ENCODE measurements at places on chromosomes 13 and 19. TPM values are rescaled to one million over a fixed set of nuclear protein-coding genes. Genes with fewer than 3 reads are reported as not detected.
A peak's percentile ranks its signal among the peaks of the same experiment; 100 is the strongest.

The FLT3 gene
- 0.22 TPM for total RNA-seq

The PPP1R13L gene
- 20.7 TPM for total RNA-seq

The ZNF823 gene
- total RNA-seq = 9.8 TPM

The RAB20 gene
- total RNA-seq = 23.8 TPM

The PDS5B gene
- total RNA-seq = 80.1 TPM

The SIGLEC9 gene
- 5.3 TPM for total RNA-seq

The JSRP1 gene
- total RNA-seq = not detected

DNA sequence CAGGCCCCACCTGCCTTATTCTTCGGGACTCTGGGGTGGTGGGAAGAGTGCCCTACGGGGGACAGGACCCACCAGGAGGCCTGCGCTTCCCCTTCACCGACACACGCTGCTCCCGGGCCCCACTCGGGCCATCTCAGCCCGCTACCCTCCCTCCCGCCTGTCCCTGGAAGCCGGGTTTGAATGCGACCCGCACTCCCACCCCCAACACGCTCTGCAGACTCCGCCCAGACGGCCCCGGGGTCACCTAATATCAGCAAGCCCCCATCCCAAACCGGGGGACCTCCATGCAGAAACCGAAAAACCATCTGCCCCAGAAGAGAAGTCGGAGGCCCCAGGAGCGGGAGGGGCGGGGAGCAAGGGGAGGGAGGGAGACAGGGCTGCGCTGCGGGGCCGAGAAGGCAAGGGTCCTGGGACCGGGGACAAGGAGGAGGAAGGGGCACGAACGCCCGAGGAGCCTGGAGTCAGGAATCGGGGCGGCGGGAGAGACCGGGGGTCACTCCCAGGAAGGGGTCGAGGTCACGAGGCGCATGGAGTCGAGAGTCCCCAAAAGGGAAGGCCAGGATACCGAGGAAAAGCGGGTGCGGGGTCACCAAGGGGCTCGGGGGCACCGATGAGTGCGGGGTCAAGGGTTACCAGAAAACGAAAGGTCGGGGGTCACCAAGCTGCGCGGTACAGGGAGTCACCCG lies 766 bp downstream of the SBNO2 start:
- peak; percentile 74 for DNase-seq

DNA sequence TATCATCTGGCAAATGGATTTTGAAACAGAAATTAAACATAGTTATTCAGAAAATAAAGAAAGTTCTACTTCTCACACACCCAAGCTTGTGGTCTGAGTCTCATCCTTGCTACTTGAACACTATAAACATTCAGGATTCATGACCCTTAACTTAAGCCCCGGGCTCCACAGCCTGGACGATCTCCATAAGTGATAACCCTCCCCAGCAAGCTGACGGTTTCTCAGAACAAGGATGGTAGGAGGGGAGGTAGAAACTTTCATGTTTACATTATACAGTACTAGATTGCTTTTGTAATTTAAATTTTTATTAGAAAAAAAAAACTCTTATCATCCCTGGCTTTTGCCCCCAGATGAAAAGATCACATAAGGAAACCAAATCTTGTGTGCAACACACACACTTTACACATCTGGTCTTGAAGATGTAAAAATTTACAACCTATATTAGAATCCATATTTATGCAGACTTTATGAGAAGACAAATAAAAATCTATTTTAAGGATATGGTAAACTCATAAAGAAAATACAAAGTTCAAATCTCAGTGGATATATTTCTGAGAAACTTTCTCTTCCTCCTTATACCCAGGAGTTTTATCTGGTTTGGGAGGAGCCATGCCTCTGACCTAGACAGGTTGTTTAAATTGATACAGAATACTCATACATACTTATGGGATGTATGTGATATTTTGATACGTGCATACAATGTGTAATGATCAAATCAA lies 20.0 kb upstream of the ATP12A start:
- DNase-seq = no peak

DNA sequence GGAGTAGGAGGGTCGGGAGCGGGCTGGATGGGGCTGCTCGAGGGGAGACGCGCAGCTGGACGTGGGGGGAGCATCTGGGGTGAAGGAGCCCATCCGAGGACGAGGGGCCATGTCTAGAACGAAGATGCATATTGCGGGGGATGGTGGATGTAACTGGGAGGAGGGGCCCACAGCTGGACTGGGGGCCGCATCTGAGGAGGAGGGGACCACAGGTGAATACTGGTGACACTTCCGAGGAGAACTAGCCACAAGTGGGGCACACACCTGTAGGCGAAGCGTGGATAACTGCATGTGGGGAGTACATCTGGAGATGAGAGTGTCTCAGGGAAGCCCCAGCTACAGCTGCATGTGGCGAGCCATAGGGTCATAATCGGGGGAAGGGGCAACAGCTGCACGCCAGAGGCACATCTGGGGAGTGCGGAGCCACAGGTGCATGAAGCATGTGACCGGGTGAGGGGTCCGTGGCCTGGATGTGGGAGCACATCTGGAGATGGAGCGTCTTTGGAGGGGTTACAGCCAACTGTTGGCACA lies 402 bp downstream of the ZSWIM9 start:
- peak; percentile 64 for DNase-seq

DNA sequence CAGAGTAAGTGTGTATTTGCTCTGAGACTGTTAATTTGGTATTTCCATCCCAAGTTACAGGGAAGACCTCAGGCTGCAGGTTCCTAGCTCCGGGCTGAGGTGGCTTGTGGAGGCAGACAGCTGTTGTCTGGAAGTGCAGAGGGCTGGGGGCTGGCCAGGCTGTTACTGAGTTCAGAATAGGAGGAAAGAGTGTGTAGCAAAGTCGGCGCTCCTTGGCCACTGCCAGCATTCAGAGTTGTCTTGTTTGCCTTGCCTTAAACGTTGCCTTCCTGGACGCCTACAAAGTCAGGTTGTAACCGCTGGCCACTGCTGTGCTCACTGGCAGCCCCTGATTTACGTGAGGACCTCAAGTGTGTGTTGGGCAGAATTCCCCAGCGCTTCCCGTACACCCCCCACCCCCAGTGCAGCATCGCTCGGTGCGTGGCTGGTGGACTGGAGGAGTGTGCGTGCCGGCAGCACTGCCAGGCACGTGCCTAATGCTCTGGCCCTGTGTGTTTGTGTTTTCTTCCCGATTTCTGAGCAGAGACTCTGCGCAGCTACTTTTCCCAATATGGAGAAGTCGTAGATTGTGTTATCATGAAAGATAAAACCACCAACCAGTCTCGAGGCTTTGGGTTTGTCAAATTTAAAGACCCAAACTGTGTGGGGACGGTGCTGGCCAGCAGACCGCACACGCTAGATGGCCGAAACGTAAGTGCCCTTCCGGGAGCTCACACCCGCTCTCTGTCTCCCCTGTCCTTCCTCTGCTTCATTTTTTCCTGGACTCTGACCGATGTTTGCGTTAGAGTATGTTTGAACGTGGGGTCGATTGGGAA lies 10.5 kb downstream of the DAZAP1 start:
- no peak for DNase-seq

GRCh38 chr19:33946535-33947264 lies 150.0 kb downstream of the KCTD15 start:
- no peak for DNase-seq

- no peak for DNase-seq
Observed at GRCh38 chr13:34826432-34826831, 115.6 kb upstream of the NBEA start.

- DNase-seq = no peak
Observed at GRCh38 chr13:111047326-111047725, 67.8 kb upstream of the ARHGEF7 start.

- DNase-seq = no peak
Observed at GRCh38 chr13:112077729-112078128, 10.8 kb downstream of the SOX1 start.

DNA sequence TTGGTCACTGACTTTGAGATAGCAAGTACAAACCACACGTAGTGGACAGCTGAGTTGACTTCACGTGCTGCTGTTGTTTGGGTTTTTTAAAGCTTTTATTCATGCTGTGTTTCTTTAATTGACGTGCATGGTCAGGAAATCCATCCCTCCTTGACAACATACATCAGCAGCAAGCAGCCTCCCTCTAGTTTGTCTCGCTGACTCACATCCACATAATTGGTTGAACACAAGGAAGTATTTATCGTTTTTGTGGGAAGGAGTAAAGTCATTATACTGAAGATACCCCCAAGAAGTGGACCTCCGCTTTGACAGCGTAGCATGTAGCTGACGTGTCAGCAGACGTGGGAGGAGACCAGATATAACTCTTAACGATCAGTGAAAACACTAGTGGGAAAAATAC lies 355.8 kb downstream of the MYO16 start:
- DNase-seq = no peak

GRCh38 chr19:45395821-45396617 lies 8.8 kb downstream of the PPP1R13L start:
- no peak for DNase-seq

DNA sequence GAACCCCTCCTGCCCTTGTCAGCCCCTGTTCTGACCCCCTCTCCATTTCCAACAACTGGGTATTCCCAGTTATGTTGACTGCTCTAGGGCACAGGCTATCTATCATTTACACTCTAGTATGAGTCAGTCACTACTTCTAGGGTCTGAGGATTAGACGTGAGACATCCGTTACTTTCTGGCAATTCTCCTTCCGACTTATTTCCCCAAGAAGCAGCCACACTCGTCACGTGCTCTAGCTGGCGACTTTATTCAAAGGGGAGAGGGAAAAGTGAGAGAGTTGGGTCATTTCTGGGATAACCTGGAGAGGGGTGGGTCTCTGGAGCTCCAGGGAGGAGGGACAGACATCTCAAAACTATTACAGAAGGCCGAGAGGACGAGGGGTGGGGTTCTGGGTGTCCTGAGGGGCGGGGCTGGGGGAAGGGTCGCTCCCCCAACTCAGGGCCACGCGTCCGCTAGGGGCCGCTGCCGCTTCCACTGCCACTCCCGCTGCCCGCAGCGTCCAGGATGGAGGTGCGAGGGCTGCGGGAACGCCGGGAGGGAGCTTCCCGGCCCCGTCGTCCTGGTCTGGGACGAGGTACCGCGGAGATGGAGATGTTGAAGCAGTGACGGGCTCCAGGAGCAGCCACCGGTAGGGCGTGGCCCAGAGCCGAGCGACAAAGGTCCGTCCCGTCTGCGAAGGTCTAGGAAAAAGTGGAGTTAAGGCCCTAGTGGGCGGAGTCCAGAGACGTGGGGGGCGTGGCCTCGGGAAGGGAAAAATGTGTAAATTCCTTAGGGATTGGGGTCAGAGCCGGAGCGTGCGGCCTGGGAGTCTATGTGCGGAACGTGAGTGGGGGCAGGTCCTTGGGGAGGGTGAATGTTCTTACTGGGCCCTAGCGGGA lies 8.9 kb downstream of the RTBDN start:
- no peak for DNase-seq
